Activated CD4-positive, CD25-positive, alpha-beta regulatory T cell (primary cell): ENCODE measurements at places on chromosomes 1 and 21.

- DNase-seq: no peak
These were observed 23.8 kb upstream of the KIAA1614 start for GRCh38 chr1:180888870-180889269.

GRCh38 chr1:41345434-41346075 lies 15.7 kb upstream of the FOXO6 start:
- no peak for DNase-seq

DNA sequence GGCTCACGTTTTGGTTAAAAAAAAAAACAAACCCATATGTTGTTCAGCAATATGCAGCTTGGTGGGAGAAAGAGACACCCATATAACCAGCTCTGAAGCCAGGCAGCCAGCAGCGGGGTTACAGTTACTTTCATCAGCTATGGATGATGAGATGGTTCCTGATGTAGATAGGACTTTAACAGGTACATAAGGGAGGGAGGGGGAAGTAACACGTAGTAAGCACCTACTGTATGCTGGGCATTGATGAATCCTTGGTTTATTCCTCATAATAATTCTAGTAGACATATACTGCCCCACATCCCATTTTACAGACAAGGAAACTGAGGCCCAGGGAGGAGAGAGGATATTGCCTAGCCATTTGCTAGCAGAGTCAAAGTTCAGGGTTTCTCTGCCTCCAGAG lies 2.0 kb downstream of the SLC1A7 start:
- no peak for DNase-seq

DNA sequence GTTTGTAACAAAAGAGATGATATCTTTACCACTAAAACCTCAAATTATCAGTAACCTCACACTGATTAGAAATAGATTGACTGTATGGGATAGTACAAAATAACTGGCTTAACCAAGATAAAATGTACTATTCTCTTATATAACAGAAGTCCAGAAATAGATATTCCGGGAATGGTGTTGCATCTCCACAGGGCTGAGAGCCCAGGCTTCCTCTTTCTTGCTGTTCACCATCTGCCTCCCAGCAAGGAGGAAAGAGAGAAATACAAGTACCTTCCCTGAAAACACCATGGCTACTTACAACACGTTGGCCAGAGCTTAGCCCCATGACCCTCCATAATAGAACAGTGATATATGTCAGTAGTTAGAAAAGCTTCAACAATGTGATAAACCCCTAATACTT lies 47.0 kb upstream of the KCNK1 start:
- no peak for DNase-seq

GRCh38 chr1:112638110-112638428 lies 18.4 kb downstream of the CAPZA1 start:
- DNase-seq: no peak

- no peak for DNase-seq
These were observed 42.4 kb downstream of the PDE9A start for GRCh38 chr21:42695697-42696380.

- DNase-seq: no peak
These were observed 28.5 kb upstream of the CASZ1 start for GRCh38 chr1:10824821-10825540.

DNA sequence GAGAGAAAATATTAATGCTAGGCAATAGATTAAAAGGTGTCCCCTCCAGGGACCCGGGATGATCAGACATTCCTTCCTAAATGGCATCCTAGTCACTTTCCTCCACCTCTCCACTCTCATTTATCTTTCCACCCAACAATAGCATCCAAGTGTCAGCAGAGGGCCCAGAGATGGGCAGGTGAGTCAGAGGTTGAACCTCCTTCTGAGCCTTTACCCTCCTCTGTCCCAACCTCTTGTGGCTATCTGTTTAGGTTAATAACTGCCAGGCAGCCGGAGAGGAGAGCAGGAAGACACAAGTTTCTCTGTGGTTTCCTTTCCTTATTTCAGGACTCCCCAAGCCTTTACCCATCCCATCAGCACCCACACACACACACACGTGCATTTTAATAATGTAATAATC lies 4.1 kb downstream of the GJA5 start:
- no peak for DNase-seq

DNA sequence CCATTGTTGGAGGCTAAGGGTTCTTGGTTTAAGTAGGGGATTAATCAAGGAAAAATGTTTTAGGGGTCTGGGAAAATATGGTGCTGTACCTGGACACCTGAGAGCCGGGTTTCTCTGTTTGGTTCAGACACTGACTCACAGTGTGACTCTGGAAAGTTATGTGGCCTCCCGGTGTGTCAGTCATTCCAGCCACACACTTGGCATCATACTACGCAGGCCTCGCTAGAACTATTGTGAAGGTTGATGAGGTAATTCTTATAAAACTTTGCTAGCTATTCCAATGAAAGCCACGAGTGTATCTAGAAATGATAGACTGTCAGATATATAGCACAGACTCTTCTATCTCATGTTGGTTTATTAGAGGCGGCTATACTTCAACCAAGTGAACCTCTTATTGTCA lies 4.8 kb upstream of the CAMSAP2 start:
- no peak for DNase-seq

DNA sequence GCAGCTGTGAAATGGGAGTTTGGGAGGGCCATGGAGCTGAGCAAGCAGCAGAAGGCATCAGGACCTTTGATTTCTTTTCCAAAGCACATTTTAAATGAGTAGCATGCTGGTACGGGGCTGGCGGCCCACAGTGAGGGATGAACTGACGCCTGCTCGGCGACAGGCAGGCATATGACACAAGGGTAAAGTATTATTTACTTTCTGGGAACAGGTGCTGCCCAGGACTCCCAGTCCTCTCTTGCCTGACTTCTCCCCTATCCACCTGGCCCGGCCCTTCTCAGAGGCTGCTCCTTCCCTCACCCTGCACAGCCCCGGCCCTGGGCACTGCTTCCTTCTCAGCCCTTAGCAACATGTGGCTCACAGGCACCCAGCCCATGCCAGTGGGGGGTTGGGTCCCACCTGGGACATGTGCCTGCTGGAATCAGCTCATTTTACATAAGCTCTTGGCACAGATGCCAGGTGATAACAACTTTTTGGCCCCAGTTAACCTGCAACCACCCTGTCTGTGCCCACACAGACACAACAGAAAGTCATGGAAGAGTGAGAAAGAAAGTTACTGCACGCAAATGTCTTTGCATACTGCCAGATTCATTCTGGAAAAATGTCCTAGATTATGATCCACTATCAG lies 112.3 kb upstream of the GADD45A start:
- DNase-seq: no peak

GRCh38 chr1:31064111-31064717 lies 1.3 kb downstream of the PUM1 start:
- DNase-seq: no peak

GRCh38 chr1:153638261-153638660 lies 4.4 kb downstream of the CHTOP start:
- DNase-seq: no peak

DNA sequence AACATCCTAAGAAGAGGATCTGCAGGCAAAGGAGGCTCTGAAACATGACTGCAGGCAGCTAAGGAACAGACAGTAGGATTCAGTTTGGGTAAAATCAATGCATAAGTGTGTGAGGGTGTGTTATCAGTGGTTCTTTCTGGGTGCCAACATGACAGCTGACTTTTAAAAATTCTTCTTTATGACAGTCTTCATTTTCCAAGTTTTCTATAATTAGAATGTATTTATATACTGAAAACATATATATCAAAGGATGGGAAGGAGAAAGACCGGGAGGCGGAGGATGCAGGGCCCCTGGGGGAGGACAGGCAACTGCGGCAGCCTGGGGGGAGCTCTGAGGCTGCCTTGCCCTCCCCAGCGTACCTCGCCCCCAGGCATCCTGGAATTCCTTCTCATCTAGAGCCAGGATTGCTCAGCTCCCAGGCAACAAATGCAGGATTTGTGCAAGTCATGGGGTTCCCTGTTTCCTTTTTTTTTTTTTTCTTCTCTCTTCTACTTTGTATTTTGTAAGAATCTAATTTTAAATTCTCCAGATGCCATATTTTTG lies 104.8 kb downstream of the CSMD2 start:
- no peak for DNase-seq

DNA sequence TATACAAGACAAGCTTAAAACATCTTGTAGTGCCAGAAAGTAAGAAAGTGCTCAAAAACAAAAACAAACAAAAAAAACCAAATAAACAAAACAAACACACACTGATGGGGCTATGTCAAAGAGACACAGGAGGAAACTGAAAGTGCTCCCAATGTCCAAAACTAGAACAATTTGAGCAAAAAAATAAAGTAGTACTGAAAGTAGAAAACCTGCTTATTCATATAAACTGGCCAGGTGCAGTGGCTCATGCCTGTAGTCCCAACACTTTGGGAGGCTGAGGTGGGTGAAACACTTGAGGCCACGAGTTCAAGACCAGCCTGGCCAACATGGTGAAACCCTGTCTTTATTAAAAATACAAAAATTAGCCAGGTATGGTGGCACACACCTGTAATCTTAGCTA lies 129.9 kb downstream of the GLUL start:
- no peak for DNase-seq

- no peak for DNase-seq
These were observed 64.9 kb upstream of the FCGR2A start for GRCh38 chr1:161440312-161440894.

GRCh38 chr1:162169031-162169790 lies 99.7 kb downstream of the NOS1AP start:
- no peak for DNase-seq

DNA sequence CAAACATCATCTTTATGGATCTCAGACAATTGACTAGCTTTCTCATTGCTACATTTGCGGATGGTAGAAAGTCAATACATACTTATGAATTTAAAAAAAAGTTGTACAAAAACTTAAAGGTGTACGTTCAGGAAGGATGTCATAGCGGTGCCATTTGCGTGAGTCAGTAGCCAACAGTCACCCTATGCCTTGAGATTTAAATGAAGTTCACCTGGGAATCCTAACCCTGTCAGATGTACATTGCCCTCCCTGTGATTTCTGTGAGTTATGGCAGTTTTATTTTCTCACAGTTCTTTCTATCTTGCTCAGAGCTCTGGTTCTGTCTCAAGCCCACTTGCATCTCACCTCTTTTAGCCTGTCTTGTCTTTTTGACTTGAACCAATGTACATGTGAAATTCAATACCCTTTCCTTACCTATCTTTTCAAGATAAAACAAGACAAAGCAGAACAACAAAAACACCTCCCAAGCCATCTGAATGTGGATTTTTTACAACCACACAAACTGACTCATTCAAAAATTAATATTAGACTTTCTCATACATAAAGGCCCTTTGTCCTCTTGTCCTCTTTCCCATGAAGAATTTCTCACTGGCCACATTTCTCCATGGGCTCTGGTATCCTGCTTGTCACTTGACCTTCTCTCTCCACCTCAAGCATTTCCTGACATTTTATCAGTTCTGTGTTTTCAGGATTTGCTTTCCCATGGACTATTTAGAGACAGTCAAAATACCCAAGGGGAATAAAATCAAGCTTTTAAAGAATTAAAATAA lies 25.3 kb upstream of the ZNF697 start:
- no peak for DNase-seq

GRCh38 chr1:4126731-4127591 lies 226.9 kb upstream of the C1orf174 start:
- DNase-seq: no peak

DNA sequence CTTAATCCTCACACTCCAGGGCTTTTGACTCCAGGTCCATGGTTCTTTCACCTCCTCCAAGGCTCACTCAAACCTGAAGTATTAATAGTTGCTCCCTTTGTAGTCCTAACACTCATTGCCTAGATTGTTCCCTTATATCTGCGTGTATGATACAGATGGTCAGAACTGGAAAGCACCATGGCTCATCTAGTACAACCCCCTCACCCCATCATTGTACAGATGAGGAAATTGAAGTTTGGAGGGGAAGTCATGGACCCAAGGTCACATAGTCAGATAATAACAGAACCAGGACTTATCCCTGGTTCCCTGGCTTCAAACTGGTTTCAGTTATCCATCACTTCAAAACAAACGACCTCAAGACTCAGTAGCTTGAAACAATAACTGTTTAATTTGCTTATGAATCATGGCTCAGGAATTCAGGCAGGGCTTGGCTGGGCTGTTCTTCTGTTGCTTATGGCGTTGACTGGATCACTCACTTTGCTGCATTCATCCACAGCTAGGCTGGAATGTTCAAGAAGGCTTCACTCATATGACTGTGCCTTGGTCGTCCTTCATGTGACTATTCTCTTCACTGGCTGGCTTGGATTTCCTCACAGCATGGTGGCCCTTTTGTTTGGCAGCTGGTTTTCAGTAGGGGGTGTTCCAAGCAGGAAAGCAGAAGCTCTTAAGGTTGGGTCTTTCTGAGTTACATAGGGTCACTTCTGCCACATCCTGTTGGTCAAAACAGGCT lies 5.0 kb downstream of the NOS1AP start:
- DNase-seq: no peak

DNA sequence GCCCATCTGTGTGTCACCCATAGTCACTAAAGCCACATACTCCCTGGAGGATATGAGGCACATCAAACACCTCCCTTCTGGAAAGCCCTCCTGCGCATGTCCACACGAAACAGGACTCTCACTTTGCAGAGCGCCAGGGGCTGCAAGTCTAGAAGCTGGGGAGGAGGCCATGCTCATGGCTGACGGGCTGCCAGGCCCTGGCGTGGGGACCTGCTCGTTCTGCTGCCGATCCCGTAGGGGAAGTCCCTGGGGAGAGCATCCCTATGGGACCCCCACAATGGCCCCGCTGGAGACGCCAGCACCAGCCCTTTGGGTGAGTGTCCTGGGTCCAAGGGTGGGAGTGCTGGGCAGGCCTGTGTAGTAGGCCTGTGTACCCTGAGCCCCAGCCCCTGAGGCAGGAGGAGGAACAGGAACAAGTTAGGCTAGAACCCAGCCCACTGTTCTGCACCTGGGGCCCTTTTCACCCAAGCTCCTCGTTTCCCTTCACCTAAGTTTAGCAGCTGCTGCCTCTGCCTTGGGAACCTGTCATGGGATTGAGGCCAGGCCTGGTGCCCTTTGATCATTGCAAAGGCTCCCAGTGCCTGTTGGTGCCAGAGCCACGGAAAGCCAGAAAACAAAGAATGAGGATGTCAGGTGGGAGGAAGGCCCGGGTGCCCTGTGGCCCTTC lies 9.9 kb downstream of the FAM3B start:
- DNase-seq: no peak

GRCh38 chr1:29112705-29113412 lies 10.8 kb downstream of the TMEM200B start:
- DNase-seq: no peak

DNA sequence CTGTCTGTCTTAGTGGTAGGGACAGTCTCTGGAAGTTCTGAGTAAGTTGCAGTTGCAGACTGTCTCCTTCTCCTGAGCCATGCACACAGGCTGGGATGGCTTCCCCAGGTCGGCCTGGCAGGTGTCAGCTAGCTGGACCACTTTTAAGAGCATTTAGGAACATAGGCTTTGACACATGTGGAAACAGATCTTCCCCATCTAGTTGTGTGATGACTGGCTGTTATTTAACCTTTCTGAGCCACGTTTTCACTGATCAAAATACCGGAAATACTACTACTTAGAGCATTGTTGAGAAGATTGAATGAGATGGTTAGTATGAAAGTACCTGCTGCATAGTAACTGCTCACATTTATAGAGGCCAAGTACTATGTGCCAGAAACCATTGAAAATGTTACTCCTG lies 6.2 kb upstream of the MAPKAPK2 start:
- DNase-seq: no peak

- DNase-seq: no peak
These were observed 54.8 kb downstream of the SSX2IP start for GRCh38 chr1:84635429-84635828.

GRCh38 chr1:159927849-159928431 lies 2.6 kb upstream of the TAGLN2 start:
- DNase-seq: no peak
